ENCODE measurements at places on chromosomes 2 and 18. TPM values are rescaled to one million over a fixed set of nuclear protein-coding genes. Genes with fewer than 3 reads are reported as not detected.

BCL11A gene
- polyA plus RNA-seq = 16.1 TPM

AGAP1 gene
- polyA plus RNA-seq = 23.8 TPM

ACMSD gene
- 37.0 TPM for polyA plus RNA-seq

CPS1 gene
- polyA plus RNA-seq = 3.2 TPM

KCNG2 gene
- 0.39 TPM for polyA plus RNA-seq

ARHGAP25 gene
- 7.0 TPM for polyA plus RNA-seq

REG1B gene
- not detected for polyA plus RNA-seq

ERBB4 gene
- 49.7 TPM for polyA plus RNA-seq

PSME4 gene
- 53.9 TPM for polyA plus RNA-seq

DNAJC5G gene
- 0.60 TPM for polyA plus RNA-seq

GPBAR1 gene
- 2.2 TPM for polyA plus RNA-seq

POTEF gene
- 0.70 TPM for polyA plus RNA-seq

KIF1A gene
- 17.8 TPM for polyA plus RNA-seq

RNU2-63P gene
- not detected for polyA plus RNA-seq

IL18RAP gene
- polyA plus RNA-seq = 0.36 TPM

TFPI gene
- polyA plus RNA-seq = 36.0 TPM

ZNF385B gene
- 10.1 TPM for polyA plus RNA-seq

SERPINB13 gene
- polyA plus RNA-seq = not detected

LRATD1 gene
- polyA plus RNA-seq = 19.3 TPM

ARHGEF4 gene
- polyA plus RNA-seq = 8.0 TPM

TFCP2L1 gene
- polyA plus RNA-seq = 55.1 TPM

BMP10 gene
- polyA plus RNA-seq = not detected

IL36RN gene
- polyA plus RNA-seq = not detected

CNRIP1 gene
- 16.7 TPM for polyA plus RNA-seq

RNF25 gene
- 45.3 TPM for polyA plus RNA-seq

CNTNAP5 gene
- 0.11 TPM for polyA plus RNA-seq

CXCR2 gene
- polyA plus RNA-seq = 0.36 TPM

SCN7A gene
- polyA plus RNA-seq = 13.0 TPM

FSHR gene
- polyA plus RNA-seq = not detected

MAP4K3 gene
- polyA plus RNA-seq = 59.7 TPM

RAD51AP2 gene
- polyA plus RNA-seq = 0.12 TPM

C2orf66 gene
- 0.84 TPM for polyA plus RNA-seq

GDF7 gene
- polyA plus RNA-seq = 4.1 TPM

MXD1 gene
- polyA plus RNA-seq = 14.7 TPM

ELMOD3 gene
- 33.1 TPM for polyA plus RNA-seq

ST6GAL2 gene
- 11.5 TPM for polyA plus RNA-seq

SLC4A5 gene
- 1.9 TPM for polyA plus RNA-seq

ATOH8 gene
- 17.6 TPM for polyA plus RNA-seq

INHBB gene
- 0.06 TPM for polyA plus RNA-seq

B4GALT6 gene
- 15.5 TPM for polyA plus RNA-seq

UNC80 gene
- polyA plus RNA-seq = 2.0 TPM

COL4A4 gene
- 40.6 TPM for polyA plus RNA-seq

UGT1A5 gene
- not detected for polyA plus RNA-seq

CYP27C1 gene
- 5.3 TPM for polyA plus RNA-seq

All from renal pelvis (tissue), 12 donors.